ENCODE measurements at places on chromosomes 6 and 20.

DNA sequence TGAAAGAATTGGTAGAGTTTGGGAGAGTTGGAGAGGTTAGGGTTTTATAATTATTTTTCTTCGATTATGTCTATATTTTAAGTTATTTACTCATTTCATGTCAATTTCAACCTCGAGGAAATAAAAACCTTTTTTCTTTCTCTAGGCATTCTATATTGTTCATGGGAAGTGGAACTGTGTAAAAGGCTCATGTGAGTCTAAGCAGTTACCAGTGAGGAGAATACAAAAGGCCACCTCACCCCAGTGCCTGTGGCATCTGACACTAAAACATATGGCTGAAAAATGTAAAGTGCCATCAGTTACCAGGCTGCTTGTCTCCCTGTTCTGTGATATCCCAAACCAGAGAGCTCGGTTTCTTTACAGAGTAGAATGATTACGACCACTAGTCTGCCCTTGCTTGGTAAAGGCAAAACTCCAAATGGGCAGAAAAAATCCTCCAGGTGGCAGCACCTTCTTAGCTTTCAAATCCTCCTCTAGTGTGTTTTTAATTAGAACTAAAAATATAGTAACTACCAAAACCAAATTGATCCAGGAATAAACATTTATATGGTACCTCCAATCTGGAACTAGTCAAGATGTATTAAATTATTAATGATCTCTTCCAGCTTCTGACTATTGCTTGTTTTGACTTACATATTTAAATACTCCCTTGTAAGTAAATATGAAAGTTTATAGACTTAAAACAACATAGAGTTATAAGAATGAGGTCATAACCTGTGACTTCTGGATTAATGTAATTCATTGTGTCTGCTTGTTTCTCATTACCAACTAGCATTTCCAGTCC, 122.6 kb upstream of the MCHR2 start:
- DNase-seq = peak; percentile 6

GRCh38 chr20:52959125-52959524, 13.0 kb upstream of the TSHZ2 start:
- DNase-seq = no peak

DNA sequence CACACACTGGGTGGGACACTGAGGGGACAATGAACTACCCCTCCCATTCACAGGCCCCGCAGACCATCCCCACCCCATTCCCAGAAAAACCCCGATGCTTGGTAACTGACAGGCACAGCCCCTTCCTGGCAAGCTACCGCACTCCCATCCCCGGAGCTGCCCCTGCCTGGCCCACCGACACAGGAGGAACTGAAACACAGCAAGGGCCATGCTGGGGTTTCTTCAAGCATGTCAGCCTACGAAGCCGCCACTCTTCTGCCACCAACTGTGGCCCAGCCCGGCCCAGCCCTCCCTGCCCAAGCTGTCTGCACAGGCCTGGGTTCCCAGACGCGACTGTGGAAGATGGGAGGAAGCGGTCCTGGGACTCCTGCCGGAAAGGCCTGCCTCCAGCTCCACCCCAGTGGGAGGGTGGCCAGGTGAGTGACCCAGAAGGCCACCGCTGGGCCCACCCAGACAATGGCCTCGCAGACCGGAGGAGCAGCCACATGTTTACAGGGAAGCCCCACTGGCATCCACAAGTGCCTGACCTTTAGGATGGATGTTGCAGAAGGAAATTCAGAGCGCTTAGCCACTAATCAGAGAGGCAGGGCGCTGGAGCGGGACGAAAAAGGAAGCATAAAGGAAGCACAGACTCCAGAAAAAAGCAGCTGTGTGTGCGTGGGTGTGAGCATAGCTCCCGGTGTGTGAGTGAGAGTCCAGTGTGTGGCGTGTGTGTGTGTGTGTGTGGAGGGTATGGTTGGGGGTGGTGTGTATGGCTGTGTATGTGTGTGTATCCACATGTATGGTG, 91.6 kb downstream of the PRND start:
- DNase-seq = peak; percentile 34

- DNase-seq = no peak
These were observed 10.9 kb upstream of the BMP5 start for GRCh38 chr6:55886185-55886836.

DNA sequence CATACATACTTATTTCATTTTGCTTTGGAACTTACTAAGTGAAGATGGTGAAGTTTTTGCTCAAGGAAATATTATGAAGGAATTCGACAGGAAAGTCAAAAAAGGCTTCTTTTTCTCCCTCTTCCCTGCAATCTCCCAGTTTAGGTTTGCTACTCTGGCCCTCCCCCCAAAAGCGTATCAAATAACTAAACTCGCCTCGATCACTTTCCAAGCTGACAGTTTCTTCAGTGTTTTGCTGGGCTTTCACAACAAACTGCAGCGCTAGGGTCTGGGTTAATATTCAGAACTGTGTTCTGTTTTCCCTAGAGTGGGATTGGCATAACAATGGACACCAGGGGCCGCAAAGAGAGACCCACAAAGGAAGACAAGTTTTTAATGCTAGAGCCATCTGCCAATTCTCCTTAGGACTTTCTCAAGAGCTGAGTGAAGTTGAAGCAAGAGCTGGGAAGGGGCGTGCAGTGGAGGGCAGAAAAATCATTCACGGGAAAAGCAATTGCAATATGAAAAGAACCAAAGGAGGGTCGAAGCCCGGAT, 57.8 kb downstream of the ATP9A start:
- DNase-seq = no peak
